ENCODE measurements at places on chromosomes 13 and 19. TPM values are rescaled to one million over a fixed set of nuclear protein-coding genes. Genes with fewer than 3 reads are reported as not detected.

DNA sequence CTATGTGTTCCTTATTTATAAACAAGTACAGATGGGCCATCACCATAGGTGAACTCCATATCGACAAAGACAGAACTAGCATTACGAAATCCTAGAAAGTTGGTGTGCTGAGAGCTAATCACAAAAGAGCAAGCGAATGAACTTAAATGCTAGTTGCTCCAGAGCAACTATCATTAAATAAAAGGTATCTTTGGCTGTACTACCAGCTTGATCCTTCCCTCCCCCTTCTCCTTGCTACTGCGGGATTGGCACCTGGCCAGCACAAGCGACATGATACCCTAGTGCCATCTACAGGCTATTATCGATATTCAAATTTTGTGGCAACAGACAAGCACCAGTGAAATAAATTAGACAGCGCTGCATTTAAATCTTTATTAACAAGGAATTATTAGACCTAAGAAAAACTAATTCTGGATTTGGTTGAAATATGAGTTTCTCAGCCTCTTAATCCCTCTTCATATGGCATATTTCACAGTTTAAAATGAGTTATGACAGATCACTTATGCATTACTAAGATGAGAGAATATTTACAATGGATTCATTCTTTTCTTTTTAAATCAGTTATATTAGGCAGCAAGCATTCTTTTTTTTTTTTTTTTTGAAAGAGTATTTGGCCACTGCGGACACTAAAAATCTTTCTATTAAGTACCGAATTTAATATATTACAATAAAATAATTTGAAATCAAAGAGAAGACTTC lies 5.8 kb downstream of the PCDH9 start:
- peak; percentile 68 for DNase-seq

Gene TMEM59L
- 92.3 TPM for total RNA-seq

DNA sequence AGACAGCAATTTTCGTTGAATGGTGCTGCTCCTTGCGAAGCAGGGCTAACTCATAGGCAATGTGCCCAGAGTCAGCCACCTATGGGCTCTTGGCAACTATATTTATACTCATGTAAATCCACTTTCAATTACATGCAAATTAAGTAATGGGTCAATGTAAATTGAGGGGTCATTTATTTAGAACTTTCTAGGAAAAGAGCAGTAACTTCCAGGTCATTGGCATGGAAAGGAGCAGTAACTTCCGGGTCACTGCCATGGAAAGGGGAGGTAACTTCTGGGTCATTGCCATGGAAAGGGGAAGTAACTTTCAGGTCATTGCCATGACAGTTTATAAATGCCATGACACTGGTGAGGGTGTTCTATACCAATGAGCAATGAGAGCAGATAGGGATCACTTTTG lies 11.6 kb downstream of the KLK4 start:
- DNase-seq: no peak

- DNase-seq: no peak
Measured at GRCh38 chr19:54173951-54174834, 1.2 kb upstream of the TMC4 start.

DNA sequence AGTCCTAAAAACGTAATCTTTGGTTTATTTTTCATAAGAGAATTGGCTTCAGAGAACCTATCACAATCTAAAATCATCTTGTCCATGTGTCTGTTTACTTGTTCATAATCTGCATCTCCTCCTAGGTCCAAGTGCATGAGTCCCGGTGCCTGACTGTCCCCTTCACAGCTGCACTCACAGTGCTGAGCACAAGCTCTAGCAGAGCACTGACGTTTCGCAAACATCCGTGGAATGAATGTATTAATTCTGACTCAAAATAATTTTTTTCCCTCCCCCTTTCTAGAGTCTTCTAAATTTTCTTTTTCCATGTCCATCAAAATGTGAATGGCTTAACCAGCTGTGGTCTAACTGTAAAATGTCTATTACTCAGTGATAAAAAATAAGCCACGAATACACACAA lies 245.5 kb upstream of the TSHZ3 start:
- DNase-seq: no peak

Gene ZNF552
- total RNA-seq: 14.9 TPM

- no peak for DNase-seq
Measured at GRCh38 chr19:28554321-28555091, 658.4 kb downstream of the UQCRFS1 start.

Gene TNFSF9
- 6.9 TPM for total RNA-seq

- no peak for DNase-seq
Measured at GRCh38 chr19:2251106-2252054, 2.3 kb downstream of the AMH start.

Gene OR7A5
- not detected for total RNA-seq

GRCh38 chr13:53873558-53873957 lies 844.9 kb downstream of the OLFM4 start:
- DNase-seq: no peak

DNA sequence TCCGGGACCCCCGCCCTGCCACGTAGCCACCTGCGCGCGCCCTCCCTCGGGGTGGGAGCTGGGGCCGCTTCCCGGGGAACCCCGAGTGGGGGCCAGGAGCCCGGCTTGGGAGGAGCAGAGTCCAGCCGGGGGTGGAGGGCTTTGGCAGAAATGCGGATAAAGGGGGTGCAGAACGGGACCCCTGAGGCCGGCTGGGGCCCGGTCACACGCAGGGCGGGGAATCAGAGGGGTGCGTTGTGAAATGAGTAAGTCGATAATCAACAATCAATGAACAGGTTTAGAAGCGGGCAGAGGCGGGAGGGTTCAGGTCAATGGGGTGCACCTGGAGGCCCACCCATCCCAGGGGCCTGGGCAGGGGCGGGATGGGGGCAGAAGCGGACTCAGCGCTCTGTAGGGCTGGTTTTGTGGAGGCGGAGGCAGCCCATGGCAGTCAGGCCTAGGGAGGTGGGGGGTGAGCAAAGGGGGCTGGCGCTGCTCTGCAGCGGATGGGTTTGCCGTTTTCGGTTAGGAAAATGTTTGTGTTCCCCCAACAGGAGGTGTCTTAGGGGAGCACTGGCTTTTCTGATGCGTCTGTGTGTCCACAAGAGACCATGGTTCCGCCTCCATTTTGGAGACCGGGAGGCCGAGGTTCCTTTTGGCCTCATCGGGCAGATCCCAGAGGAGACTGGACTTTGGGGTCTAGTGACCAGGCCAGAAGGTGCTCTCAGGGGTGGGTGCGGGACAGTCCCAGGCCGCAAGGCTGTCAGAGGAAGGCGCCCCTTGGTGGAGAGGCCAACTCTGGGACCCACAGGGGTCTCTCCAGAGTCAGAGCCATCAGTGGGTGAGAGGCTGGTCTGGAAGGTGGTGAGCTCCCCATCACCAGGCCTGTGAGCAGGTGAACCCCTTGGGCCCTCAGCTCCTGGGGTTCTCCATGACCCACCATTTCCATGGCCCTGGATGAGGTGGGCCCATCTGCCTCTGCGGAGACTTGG lies 683 bp upstream of the DIRAS1 start:
- no peak for DNase-seq

Gene CGB3
- total RNA-seq: not detected

DNA sequence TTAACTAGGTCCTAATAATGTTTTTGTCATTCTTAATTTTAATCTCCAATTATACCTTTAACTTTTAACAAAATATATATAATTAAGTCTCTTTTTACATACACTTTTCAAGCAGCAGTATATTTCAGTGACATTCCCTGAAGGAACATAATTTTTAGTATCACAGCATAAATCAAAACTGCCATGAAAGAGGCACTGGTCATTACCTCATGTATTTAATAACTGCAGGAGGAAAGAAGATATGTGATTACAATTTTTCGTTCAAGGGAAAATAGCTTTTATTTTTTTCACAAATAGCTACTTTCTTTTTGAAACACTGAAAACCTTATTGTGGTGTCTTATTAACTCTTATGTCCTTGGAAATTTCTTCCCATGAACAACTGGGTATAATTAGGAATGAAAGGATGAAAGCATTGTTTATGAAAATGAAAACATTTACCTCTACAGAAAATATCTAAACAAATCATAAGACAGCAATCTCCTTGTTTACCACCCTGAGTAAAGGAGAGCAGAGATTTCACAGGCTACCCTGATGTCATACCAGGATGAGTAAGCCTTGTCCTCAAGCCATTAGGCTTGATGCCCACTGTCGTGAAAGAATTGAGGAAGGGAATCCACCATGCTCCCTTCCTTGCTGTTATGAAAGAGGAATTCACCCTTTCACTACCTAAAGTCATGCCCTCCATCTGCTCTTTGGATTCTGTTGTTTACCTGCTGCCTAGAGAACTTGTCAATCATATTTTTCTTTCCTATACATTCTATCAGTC lies 877.2 kb upstream of the PCDH20 start:
- no peak for DNase-seq

- DNase-seq: no peak
Measured at GRCh38 chr19:45981350-45981749, 7.7 kb upstream of the NOVA2 start.

Gene IGSF23
- total RNA-seq: not detected

GRCh38 chr19:19345232-19345631 lies 24.6 kb downstream of the MAU2 start:
- no peak for DNase-seq

GRCh38 chr19:2783781-2784145 lies 690 bp upstream of the SGTA start:
- no peak for DNase-seq

GRCh38 chr19:50510121-50510670 lies 795 bp downstream of the JOSD2 start:
- DNase-seq: peak; percentile 47

Gene FAM124A
- 3.7 TPM for total RNA-seq

DNA sequence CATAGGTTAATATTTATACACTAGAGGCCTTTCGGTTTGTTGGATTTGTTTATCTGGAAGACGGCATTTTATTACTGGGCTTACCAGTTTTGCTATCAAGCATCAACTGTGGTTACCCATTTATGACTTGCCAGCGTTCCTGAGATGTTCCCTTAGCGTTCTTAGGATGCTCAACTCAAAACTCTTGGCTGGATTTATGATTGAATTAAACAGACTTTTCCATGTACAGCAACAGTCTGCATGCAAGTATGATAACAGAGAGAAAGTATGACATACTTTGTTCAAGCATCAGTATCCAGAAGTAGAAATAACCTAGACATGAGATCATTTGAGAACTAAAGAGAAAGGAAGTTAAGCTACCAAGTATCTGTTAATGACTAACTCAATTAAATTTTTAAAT lies 29.9 kb upstream of the RNF113B start:
- DNase-seq: no peak

DNA sequence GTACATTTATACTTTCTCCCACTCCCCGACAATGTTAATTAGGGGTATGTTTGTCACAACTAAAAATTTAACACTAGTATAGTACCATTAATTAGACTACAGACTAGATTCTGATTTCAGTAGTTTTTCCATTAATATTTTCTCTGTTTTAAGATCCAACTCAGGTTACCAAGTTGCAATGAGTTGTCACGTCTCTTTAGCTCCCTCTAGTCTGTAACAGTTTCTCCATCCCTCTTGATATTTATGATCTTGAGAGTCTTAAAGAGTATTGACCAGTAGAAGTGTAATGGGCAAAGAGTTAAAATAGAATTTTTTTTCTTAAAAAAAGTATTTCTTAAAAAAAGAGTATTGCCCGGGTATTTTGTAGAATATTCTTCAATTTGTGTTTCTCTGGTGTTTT lies 598.1 kb downstream of the TBC1D4 start:
- DNase-seq: no peak

Gene TEX101
- total RNA-seq: not detected

GRCh38 chr19:6362027-6362350 lies 658 bp downstream of the CLPP start:
- DNase-seq: no peak

DNA sequence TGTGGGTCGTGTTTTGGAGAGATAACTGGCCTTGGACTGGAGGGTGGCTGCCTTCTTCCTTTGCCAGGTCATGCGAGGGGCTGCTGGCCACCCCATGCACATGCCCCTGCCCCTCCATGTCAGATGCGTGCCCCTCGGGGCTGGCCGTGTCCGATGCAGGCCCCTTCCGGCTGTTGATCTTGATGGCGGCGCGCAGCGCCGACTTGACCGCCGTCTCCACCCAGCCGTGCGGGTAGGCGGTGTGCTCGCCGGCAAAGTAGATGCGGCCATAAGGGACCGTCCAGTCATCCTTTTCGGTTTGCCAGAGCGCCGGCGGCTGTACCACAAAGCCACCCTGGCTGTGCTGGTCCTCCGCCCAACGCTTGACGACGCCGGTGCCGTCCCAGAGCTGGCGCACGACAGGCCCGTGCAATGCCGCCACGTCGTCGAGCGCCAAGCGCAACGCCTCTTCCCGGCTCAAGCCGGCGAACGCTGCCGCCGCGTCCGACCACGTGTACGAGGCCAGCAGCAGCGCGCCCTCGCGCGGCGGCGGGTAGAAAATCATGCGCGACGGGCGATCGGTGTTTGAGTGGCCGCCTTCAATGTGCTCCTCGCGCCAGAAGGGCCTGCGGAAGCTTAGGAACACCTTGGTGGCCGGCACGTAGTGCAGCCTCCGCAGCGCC lies 6.9 kb downstream of the IL4I1 start:
- DNase-seq: peak; percentile 82

Gene CD33
- not detected for total RNA-seq

Gene PHLDB3
- 6.8 TPM for total RNA-seq

DNA sequence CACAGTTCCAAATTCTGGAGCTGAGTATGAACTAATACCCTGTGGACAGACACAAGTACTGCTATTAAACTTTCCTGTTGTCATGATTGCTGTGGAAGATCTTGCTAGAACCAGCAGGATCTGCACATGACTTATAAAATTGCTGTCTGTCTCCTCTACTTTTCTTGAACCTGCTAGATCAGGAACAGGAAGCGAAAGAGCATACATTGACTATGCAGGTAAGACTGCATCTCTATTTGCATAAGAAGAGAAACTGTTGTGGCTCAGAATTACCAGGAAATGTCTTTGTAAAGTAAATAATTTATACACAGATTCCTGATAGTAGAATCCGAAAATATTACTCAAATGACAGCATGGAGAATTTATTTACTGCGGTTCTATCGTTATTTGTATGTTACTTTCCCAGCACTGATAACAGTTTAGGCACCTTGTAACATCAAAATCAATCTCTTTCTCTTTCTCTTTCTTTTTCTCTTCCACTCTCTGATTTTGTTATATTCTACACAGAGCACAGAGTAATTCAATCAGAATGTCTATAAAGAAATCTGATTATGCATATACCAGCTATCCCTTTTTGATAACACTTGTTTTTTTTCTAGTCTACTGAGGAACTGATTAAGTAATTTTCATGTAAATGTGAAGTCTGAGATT lies 226.5 kb downstream of the MYO16 start:
- DNase-seq: no peak

Gene CCDC106
- total RNA-seq: 32.1 TPM

GRCh38 chr13:109576331-109576813 lies 210.0 kb downstream of the IRS2 start:
- no peak for DNase-seq

DNA sequence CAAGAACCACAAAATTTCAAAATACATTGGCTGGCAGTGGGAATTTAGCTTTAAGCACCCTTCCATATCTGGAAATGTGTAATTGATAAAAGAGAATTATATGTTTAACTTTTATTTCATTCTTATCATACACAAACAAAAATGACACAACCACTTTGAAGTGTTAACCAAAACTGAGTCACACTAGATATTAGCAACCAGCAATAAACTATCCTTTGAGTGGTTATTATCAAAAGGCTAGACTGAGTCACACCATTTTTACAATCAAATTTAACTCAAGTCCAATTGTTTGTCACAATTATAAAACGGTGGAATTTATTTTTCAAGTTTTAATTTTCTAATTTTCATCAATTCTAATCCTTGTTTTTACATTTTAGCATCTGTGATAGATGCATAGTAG lies 121.7 kb downstream of the LIG4 start:
- DNase-seq: no peak

Data from glutamatergic neuron (in vitro differentiated cells).